ENCODE measurements at places on chromosomes 6 and 20.
A peak's percentile ranks its signal among the peaks of the same experiment; 100 is the strongest.

DNA sequence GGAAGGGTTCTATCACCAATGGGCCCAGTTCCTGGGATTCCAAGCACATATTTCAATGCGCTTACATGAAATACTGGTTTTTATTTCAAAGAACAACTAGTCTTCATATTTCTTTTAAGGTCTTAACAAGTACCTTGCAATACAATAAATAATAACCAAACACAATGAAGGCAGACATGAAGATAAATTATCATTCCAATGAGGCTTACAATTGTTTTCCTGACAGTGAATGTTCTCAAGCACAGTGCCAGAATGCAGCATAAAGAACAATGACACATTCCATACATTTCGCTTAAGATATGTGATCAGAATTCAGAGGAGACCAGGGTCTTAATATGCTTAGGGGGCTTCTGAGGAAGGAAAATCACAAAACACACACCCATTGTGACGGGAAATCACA is 26.3 kb downstream of the RAMACL start:
- DNase-seq = no peak

GRCh38 chr6:68575765-68576439 is 59.2 kb upstream of the ADGRB3 start:
- DNase-seq = no peak

DNA sequence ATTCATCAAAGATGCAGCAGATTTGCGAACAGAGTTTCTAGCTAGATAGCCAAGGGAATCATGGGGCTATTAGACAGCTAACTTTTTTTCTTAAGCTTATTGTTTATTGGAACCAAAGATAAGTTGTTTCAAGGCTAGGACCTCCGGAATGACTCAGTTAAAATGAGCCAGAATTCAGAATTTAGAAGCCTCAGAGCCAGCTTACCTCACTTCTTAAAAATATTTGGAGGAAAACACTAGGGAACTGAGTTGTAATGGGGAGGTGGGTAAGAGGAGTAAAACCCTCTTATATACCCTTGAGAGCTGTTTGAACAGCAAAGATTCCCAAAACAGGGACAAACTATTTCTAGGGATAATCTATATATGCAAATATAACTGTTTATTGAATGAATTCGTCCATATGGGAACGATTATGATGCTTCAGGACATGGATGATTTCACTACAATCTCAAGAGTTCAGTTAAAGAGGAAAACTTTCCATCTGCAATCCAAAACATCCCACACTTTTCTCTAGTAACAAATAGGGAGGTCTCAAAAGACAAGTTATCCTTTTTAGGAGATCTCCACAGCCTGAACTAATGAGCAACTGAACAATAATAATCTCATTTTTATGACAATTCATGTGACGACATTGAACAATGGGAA is 12.6 kb upstream of the CARMIL1 start:
- no peak for DNase-seq

GRCh38 chr20:11193241-11193640 is 519.4 kb upstream of the JAG1 start:
- no peak for DNase-seq

DNA sequence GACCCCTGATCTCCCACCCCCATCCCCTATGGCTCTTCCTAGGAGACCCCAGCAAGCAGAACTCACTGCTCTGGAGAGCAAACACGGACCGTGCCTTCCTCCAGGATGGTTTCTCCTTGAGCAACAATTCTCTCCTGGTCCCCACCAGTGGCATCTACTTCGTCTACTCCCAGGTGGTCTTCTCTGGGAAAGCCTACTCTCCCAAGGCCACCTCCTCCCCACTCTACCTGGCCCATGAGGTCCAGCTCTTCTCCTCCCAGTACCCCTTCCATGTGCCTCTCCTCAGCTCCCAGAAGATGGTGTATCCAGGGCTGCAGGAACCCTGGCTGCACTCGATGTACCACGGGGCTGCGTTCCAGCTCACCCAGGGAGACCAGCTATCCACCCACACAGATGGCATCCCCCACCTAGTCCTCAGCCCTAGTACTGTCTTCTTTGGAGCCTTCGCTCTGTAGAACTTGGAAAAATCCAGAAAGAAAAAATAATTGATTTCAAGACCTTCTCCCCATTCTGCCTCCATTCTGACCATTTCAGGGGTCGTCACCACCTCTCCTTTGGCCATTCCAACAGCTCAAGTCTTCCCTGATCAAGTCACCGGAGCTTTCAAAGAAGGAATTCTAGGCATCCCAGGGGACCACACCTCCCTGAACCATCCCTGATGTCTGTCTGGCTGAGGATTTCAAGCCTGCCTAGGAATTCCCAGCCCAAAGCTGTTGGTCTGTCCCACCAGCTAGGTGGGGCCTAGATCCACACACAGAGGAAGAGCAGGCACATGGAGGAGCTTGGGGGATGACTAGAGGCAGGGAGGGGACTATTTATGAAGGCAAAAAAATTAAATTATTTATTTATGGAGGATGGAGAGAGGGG is 1.4 kb downstream of the LTA start:
- no peak for DNase-seq

DNA sequence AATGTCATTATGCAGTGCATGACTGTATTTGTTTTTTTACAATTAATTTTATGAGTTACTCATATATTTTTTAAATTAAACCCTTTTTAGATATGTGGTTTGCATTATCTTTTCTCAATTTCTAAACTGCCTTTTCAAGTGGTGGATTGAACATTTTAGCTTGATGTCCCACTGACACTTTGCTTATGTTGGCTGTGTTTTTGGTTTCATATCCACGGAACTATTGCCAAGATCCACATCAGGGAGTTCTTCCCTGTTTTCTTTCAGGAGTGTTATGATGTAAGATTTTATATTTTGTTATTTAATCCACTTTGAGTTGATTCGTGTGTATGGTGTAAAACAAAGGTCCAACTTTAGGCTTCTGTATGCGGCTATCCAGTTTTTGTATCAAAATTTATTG is 1144.9 kb upstream of the EYS start:
- DNase-seq = no peak

DNA sequence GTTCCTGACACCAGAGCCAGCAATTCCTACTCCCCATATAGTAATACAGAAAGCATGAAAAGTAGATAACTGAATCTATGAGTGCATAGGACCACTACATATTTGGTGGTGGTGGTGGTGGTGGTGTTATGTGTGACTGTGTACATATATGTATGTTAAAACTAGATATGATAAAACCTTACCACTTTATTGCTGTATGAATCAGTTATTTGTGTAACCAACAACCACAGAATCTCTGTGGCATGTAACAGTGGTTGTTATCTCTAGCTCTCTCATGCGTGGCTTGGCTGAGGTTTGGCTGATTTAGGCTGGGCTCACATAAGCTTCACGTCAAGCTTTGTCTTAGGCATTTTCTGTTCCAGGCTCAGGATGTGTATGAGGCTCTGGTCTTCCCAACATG is 55.7 kb downstream of the PLCB1 start:
- no peak for DNase-seq

DNA sequence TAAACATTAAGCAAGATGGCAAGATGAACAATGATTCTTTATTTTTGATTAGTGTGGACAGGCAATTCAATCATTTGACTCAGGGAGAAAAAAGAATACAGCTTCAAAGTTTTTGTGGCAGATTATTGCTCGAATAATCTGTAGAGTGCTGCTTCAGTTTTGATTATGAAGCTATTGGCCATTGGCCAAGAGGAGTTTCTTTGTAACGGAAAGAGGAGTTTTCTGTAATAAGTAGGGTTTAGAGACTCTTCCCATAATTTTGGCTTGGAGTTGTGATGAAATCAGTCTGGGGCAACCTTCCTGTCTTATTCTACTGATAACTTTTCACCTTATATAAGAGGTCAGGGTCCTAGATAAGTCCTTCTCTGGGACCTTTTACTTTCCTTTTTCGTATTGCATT is 256.7 kb upstream of the RAB32 start:
- DNase-seq = no peak

GRCh38 chr20:64107736-64108457 is 532 bp upstream of the NPBWR2 start:
- DNase-seq = no peak

- no peak for DNase-seq
Observed at GRCh38 chr20:23446505-23446904, 6.2 kb downstream of the CST11 start.

DNA sequence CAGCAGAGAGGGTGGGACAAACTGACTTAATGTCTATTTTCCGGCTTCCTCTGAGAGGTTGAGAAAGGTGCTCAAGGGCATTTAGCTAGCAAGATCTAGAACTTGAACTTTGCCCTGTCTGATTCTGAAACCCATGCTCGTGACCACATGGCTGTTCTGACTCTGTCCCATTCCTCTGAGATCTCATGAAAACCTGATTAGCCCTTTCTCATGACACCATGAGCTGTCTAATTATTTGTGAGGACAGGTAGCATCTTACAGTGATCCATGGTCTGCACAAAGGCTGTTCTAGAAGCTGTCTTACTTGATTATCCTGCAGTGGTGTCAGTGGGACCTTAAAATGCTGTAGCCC is 89.6 kb upstream of the TOX2 start:
- no peak for DNase-seq

- peak; percentile 92 for DNase-seq
Observed at GRCh38 chr6:31620586-31621319, at the start of gene PRRC2A. TSS of gene PRRC2A (plus strand) at chr6:31620715. CDS start at chr6:31622790, 2,075 bp downstream.

DNA sequence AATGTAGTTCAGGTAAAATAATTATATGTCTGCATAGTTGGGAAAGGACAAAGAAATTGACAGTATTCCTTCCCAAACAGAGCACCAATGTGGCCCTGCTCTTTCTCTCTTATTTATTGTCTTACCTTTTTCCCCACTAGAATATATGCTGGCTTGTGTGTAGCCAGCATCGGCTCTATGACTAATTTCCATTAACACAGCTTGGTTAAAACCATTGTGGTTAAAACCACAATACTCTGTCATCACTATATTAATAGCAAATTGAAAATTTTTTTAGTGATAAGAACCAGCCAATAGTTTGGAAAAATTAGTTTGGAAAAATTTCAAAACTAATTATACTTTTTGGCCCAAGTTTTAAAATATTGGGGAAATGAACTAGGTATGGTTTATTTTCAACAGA is 535.1 kb downstream of the UTRN start:
- no peak for DNase-seq

GRCh38 chr6:14025160-14025559 is 92.4 kb upstream of the CD83 start:
- DNase-seq = no peak

DNA sequence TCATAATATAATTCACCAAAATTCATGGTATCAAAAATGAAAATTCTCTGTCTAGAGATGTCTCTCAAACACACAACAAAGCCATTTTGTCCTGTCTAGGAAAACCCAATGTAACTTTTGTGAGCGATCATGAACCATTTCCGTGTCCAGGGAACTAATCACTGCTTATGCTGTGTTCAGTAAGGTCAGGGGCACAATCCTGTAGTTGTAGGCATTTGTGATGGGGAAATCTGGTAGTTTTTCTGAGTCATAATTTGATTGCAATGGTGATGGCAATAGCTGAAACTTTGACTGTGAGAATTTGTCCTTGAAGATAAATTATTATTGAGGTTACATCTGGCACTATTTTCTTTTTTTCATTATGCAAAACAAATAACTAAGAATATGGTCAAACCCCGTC is 21.0 kb upstream of the GCLC start:
- DNase-seq = no peak

DNA sequence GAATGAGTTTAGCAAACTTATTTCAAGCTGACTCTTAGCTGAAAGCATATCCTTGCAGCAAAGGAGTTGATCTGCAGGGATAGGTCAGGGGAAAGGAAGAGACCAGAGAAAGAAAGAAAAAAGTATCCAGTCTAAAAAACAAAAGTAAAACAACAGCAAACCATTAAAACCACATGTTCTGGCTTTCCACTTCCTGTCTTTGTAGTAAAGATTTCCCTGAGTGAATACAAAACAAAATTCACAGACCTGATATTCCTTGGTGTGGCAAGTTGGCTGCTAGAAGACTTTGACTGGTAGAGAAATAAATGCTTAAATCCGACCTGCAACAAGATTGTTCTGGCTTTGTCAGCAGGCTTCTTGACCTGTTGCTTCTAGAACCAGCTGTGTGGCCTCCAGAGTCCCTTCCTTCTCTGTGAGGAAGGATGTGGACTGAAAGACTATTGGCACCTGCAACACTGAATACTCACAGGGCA is 23.4 kb upstream of the MCM3 start:
- DNase-seq = no peak

GRCh38 chr20:1005452-1006027 is 3.4 kb upstream of the RSPO4 start:
- no peak for DNase-seq

- no peak for DNase-seq
Observed at GRCh38 chr20:64093013-64093503, 8.9 kb upstream of the LKAAEAR1 start.

DNA sequence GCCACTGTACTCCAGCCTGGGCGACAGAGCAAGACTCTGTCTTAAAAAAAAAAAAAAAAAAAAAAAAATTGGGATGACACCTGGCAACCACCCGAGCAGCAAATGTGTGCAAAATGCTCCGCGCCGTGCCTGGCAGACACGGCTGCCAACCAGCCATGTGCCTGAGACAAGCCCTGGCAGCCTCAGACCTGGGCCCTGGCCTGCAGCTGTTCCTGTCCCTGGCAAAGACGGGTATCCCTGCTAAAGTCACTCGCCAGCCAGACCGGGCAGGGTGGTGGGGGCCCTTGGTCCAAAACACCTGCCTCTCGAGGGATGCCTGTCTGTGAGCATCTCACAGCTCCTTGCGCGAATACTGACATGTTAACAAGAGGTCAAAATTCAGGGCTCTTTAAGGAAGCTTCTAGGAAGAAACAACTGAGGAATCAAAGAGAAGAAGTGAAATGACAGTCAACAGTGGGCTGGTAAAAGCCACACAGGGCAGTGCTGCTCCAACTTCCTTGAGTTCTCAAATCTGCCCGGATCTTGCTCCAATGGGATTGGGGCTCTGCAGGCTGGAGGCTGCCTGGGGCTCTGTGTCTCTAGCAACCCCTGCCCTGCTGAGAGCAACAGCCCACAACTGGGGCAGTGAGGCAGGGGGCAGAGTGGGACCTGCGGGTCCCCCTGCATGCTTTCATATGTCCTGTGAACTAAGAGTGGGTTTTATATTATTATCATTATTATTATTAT is 53.4 kb downstream of the SYTL3 start:
- DNase-seq = no peak

- no peak for DNase-seq
Observed at GRCh38 chr6:121896771-121897170, 461.3 kb downstream of the GJA1 start.

DNA sequence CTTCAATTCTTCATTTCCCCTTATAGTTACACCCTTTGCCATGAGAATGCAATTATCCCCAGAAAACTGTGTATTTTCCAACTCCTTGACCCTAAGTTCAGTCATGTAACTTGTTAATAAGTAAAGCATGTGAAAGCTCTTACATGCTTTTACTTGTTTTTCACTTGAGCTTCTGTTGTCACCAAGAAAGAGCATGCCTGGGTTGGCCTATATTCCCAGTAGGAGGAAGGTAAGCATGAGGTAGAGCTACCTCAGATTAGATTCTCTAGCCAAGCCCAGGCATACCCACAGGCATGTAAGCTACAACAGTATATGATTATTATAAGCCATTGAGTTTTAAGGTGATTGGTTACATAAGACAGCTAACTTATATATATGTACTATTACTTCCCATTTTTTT is 101.7 kb upstream of the SMLR1 start:
- no peak for DNase-seq

GRCh38 chr20:45826381-45827019 is 612 bp downstream of the TNNC2 start:
- DNase-seq = no peak

- DNase-seq = no peak
Observed at GRCh38 chr20:53307964-53308597, 285.6 kb downstream of the ZNF217 start.
